Hematopoietic multipotent progenitor cell (in vitro differentiated cells): ENCODE measurements at places on chromosomes 11 and 22. TPM values are rescaled to one million over a fixed set of nuclear protein-coding genes. Genes with fewer than 3 reads are reported as not detected.

- DNase-seq = no peak
These were observed 46.5 kb downstream of the FBLN1 start for GRCh38 chr22:45548991-45549761.

- no peak for DNase-seq
These were observed 92.0 kb upstream of the KCNQ1OT1 start for GRCh38 chr11:2791521-2792380.

GRCh38 chr11:6925636-6926207, 504 bp upstream of the ZNF215 start:
- DNase-seq = peak; percentile 10

Gene MS4A2
- total RNA-seq = 4.8 TPM

DNA sequence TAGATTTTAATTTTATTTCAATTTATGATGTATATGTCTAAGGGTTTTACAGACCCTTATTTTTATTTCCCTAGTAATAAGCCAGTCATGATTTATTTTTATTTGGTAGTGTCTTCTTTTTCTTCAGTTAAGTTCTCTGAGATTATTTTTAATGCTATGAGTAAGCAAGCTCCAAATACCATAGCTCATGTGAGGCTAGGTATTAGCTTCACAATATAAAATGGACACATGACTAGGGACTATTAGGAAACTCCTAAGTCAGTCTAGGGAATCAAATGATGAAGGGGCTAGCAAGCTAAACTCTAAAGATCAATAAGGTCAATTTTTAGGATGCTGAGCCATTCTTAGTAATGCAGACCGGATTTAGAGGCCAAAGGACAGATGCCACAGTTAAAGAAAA, 45.9 kb downstream of the CKAP5 start:
- no peak for DNase-seq

DNA sequence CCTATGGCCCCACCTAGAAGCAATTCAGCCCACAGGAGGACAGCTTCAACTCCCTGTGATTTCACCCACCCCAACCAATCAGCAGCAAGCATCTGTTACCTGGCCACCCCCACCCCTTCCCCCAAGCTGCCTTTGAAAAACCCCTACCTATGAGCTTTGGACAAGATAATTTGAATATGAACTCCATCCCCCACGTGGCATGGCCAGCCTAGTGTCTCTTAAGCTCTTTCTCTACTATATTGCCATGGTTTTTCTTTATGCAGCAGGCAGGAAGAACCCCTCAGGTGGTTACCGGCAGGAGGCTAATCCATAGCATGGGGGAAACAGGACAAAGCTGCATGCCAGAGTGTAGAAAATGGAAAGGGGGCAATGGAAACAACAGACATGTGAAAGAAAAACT, 29.0 kb downstream of the CTSC start:
- DNase-seq = no peak

Gene FUT4
- total RNA-seq = 12.9 TPM

Gene SART1
- 62.2 TPM for total RNA-seq

GRCh38 chr11:76892306-76892705, 31.6 kb downstream of the ACER3 start:
- no peak for DNase-seq

- DNase-seq = no peak
These were observed 54.1 kb downstream of the PPFIA1 start for GRCh38 chr11:70324376-70325115.

DNA sequence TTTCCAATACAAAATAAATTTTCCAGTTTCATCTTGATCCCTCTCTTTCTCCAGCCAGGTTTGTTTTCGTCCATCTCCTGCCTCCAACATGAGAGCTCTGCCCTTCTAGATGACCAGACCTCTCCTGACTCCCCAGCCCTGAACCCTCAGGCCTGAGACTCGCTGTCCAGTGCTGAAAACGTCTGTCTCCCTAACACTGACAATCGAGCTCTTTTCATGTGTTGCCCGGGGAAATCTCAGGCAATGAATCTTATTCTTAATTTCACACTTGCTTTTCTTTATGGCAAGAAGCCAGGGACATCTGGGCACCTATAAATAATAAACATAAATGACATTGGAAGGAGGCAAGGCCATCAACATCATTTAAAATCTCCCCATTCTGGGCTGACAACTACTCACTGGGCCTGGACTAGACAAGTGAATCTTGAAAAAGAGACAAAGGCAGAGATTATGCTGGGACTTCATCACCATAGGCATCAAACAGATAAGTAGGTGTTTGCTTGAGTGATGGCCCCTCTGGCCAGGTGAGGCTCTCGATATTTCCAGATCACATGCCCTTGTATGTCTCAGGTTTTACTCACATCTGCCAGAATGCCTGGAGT, 274.5 kb upstream of the B3GAT1 start:
- DNase-seq = no peak

- DNase-seq = no peak
These were observed 423 bp upstream of the RTN3 start for GRCh38 chr11:63680834-63681320.

DNA sequence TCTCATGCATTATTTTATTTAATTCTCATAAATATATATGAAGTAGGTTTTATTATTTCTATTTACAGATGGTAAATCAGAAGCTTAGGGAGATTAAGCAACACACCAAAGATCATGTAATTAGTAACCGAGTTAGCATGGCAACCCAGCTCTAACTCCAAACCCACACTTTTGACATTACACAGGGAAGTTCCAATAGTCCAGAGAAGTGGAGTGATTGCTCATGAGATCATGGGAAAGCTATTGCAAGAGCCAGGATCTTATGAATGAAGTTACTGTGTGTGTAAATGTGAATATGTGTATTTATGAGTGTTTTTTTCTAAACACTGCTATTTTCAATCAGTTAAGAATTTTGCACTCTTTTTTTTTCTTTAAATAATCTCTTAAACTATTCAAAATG, 225.8 kb upstream of the KIRREL3 start:
- no peak for DNase-seq

- DNase-seq = no peak
These were observed 23.0 kb downstream of the MYO18B start for GRCh38 chr22:25765016-25765367.

- DNase-seq = no peak
These were observed 1516.9 kb downstream of the BRD1 start for GRCh38 chr22:48310740-48311139.

Gene MPZL3
- total RNA-seq = 2.2 TPM

GRCh38 chr22:32758866-32759385, 42.6 kb upstream of the TIMP3 start:
- DNase-seq = no peak

- no peak for DNase-seq
These were observed 22.7 kb downstream of the IGSF9B start for GRCh38 chr11:133934096-133934495.

Gene DRD2
- not detected for total RNA-seq

DNA sequence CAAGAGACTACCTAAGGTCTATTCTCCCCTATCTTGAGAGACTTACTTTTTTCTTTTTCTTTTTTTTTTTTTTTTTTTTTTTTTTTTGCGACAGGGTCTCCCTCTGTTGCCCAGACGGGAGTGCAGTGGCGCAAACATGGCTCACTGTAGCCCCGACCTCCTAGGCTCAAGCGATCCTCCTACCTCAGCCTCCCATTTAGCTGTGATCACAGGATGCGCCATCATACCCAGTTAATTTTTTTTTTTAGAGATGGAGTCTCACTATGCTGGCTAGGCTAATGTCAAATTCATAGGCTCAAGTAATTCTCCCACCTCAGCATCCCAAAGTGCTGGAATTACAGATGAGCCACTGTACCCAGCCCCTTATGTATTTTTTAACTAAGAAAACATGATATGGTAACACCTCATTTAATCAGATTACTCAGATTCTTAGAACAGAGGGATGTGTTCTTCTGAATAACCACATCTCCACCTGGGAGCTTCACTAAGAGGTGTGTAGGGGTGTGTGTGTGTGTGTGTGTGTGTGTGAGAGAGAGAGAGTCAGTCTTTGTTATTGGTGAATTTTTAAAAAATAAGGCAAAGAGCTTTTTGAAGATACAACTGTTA, 102.9 kb downstream of the USP35 start:
- DNase-seq = no peak

Gene MIOX
- total RNA-seq = not detected

GRCh38 chr11:45885274-45885920, at the start of gene MAPK8IP1:
Gene MAPK8IP1 (plus strand): TSS chr11:45885651. CDS start chr11:45885821, 170 bp downstream.
- DNase-seq = peak; percentile 37

Gene ZDHHC8
- total RNA-seq = 29.6 TPM

DNA sequence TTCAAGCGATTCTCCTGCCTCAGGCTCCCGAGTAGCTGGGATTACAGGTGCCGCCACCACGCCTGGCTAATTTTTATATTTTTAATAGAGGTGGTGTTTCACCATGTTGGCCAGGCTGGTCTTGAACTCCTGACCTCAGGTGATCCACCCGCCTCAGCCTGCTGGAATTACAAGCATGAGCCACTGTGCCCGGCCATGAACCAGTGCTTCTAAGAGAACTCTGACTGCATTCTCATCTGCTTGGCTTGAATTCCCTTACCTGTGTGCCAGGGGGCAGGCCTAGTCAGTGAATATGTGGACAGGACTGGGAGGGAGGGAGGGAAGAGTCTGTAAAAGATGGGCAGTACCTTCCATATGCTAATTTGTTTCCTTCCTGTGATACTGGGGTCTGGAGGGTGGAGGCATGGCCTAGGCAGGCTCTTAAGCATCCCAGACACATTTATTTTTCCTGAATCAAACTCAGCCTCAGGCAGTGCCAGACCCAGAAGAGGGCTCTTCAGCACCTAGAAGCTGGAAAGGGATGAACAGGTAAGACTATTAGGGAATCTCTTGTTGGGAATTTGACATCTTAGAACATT, 6.6 kb downstream of the RPS25 start:
- DNase-seq = no peak

Gene CARD16
- total RNA-seq = 5.9 TPM

Gene CNTN5
- not detected for total RNA-seq

Gene KCNA4
- total RNA-seq = under 0.01 TPM

DNA sequence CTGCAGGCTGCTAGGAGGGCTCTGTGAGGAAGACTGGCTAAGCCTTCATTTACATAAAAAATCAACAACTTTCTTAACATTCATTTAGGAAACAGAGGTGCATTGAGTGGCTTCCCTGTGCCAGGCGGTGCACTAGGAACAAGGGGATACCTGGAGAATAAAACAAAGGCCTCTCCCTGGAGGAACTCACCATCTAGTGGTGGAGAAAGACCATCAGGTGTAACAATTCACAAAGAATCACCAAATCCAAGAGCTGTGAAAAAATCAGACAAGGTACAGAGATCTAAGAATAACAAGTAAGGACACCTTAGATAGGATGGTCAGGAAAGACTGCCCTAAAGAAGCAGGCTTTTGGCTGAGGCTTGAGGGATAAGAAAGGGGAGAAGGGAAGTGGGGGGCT, 40.3 kb downstream of the CSNK2A3 start:
- DNase-seq = no peak

GRCh38 chr11:64207256-64208085, 950 bp downstream of the FERMT3 start:
- DNase-seq = peak; percentile 93

DNA sequence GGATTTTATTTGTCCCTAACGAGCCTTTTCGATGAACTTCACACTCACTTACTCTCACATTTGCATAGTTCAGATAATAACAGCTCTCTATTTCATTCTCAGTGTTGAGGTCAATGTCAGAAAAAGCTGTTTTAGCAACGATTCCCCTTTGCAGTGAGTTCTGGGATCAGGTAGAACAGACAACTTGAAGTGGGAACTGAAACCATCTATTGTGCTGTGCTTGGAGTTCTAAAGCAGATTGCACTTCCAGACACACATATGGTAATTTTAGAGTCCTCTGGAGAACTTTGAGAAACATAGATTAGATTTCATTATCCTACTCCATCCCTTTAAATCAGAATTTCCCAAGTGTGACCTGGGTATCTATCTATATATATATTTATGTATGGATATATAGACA, 124.6 kb upstream of the BLID start:
- DNase-seq = no peak

- DNase-seq = no peak
These were observed 16.1 kb downstream of the MS4A18 start for GRCh38 chr11:60740573-60740972.

DNA sequence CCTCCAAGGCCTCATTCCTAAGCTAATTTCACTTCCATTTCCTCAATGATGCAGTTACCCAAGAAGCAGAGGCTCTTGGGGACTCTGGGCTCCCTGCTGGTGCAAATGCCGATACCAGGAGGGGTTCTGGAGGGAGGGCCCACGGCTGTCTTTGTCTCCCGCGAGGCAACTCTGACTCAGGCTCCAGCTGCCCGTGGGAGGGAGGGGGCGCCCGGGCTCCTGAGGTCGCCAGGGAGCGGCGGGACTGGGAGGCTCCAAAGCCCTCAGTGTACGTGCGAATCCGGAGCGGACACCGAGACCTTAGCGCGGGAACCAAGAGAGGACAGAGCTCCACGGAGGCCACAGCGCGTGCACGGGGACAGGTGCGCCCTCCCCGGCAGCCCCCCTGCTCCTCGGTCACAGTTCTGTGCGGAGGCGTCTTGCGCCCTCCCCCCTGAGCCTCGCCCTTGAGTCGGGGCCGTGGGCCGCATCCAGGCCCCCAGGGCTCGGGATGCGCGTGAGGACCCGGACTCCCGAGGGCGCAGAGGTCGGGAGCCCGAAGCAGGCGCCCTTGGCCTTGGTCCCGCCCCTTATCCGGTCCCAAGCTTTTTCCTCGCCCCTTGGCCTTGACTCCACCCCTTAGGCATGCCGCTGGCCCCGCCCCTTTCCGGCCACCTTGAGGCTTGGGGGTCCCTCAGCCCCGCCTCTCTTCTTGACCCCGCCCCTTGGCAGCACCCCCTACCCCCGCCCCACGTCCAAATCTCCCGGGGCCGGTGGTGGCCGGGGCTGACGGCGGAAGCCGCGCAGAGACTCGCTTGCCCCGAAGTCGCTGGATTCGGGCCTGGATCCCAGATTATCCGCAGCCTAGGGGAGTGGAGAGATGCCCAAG, 4.7 kb upstream of the SHISA8 start:
- peak; percentile 70 for DNase-seq

Gene ST14
- total RNA-seq = 2.2 TPM

Gene ELF5
- total RNA-seq = not detected

Gene OR8A1
- total RNA-seq = not detected
